ENCODE measurements at places on chromosomes 11 and 22. TPM values are rescaled to one million over a fixed set of nuclear protein-coding genes. Genes with fewer than 3 reads are reported as not detected.

GRAMD4 gene
- total RNA-seq = 6.2 TPM

MUC2 gene
- total RNA-seq = not detected

DGAT2 gene
- total RNA-seq = 1.2 TPM

GTSE1 gene
- total RNA-seq = 31.9 TPM
